ENCODE measurements at places on chromosomes 3 and 15.

- no peak overlapping the region for H3K4me3 ChIP-seq
- no peaks in the 10 kb centered on the region for H3K27me3 ChIP-seq
- no peaks in the 10 kb centered on the region for H3K36me3 ChIP-seq
- H3K4me1 ChIP-seq, result no peaks in the 10 kb centered on the region
Measured at GRCh38 chr3:7745711-7746110, 755.9 kb upstream of the LMCD1 start.

GRCh38 chr15:56679225-56679624, 54.1 kb downstream of the ZNF280D start:
- H3K27ac ChIP-seq, result no peak overlapping the region
- H3K27me3 ChIP-seq, result no peaks in the 10 kb centered on the region
- H3K4me3 ChIP-seq, result no peak overlapping the region
- no peak for DNase-seq
- H3K4me1 ChIP-seq, result no peaks in the 10 kb centered on the region

- no peak overlapping the region for H3K27ac ChIP-seq
- no peak for DNase-seq
- no peak overlapping the region for H3K4me3 ChIP-seq
- H3K27me3 ChIP-seq, result no peaks in the 10 kb centered on the region
Measured at GRCh38 chr3:173641696-173642095, 244.2 kb downstream of the NLGN1 start.

GRCh38 chr15:68479406-68479805, 47.4 kb upstream of the ITGA11 start:
- DNase-seq, result peak; percentile 82
- peak overlapping the region; percentile 79 for H3K27ac ChIP-seq
- peaks cover 21% of the 10 kb centered on the region for H3K4me1 ChIP-seq
- H3K27me3 ChIP-seq, result no peaks in the 10 kb centered on the region

GRCh38 chr3:155497930-155498647, 204.6 kb upstream of the STRIT1 start:
- no peak for DNase-seq
- H3K27ac ChIP-seq, result no peak overlapping the region
- H3K27me3 ChIP-seq, result no peaks in the 10 kb centered on the region
- H3K4me3 ChIP-seq, result no peak overlapping the region
- H3K4me1 ChIP-seq, result no peaks in the 10 kb centered on the region

GRCh38 chr15:31086344-31086743, 15.2 kb downstream of the TRPM1 start:
- H3K36me3 ChIP-seq, result no peaks in the 10 kb centered on the region
- H3K4me1 ChIP-seq, result no peaks in the 10 kb centered on the region
- H3K27ac ChIP-seq, result no peak overlapping the region

GRCh38 chr15:39132954-39133600, 447.8 kb upstream of the THBS1 start:
- no peaks in the 10 kb centered on the region for H3K36me3 ChIP-seq
- peak overlapping the region; percentile 50 for H3K27ac ChIP-seq
- H3K4me1 ChIP-seq, result peaks cover 4% of the 10 kb centered on the region
- DNase-seq, result no peak
- no peak overlapping the region for H3K4me3 ChIP-seq
- no peaks in the 10 kb centered on the region for H3K27me3 ChIP-seq

- peak; percentile 15 for DNase-seq
- H3K36me3 ChIP-seq, result peaks cover 20% of the 10 kb centered on the region
- H3K27me3 ChIP-seq, result no peaks in the 10 kb centered on the region
- H3K27ac ChIP-seq, result no peak overlapping the region
- H3K4me3 ChIP-seq, result no peak overlapping the region
Measured at GRCh38 chr3:48492461-48493202, 11.3 kb downstream of the SHISA5 start.

DNA sequence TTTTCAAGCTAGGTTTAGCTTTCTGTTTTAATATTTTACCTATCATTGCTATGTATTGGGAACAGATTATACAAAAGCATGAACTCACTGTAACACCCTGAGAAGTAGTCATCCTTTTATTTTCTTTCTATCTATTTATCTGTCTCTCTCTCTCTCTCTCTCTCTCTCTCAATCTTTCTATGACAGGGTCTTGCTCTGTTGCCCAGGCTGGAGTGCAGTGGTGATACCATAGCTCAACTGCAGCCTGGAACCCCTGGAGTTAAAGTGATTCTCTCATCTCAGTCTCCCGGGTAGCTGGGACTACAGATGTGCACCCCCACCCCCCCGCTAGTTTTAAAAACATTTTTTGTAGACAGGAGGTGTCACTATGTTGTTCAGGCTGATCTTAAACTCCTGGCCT, 28.9 kb downstream of the PRTG start:
- no peaks in the 10 kb centered on the region for H3K36me3 ChIP-seq
- no peak overlapping the region for H3K4me3 ChIP-seq
- H3K27ac ChIP-seq, result no peak overlapping the region
- no peaks in the 10 kb centered on the region for H3K27me3 ChIP-seq
- H3K4me1 ChIP-seq, result no peaks in the 10 kb centered on the region
- DNase-seq, result no peak

DNA sequence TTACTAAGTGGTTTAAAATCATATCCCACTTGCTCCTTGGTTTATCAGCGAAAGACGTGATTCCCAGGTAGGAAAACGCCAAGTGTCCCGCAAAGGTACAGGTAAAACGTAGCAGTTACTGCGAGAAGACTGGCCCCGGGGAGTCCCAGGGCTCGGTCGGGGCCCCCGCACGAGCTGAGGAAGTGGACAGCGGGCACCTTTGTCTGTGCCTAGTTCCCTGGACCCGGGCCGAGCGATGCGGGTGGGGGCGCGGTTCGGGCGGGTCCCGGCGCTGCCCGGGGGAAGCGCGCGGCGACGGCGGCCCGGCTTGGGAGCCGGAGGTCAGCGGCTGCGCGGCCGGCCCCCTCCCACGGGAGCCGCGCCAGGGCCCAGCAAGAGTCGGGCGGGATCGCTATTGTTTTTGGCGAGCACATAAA, 864 bp upstream of the NEO1 start:
- H3K4me3 ChIP-seq, result peak overlapping the region; percentile 96
- H3K36me3 ChIP-seq, result no peaks in the 10 kb centered on the region
- H3K27ac ChIP-seq, result peak overlapping the region; percentile 90

Data from tibial artery (tissue), 4 donors.